ENCODE measurements at places on chromosomes 13 and 19.

- no peak for DNase-seq
These were observed 614.4 kb downstream of the KCTD12 start for GRCh38 chr13:76271728-76272232.

DNA sequence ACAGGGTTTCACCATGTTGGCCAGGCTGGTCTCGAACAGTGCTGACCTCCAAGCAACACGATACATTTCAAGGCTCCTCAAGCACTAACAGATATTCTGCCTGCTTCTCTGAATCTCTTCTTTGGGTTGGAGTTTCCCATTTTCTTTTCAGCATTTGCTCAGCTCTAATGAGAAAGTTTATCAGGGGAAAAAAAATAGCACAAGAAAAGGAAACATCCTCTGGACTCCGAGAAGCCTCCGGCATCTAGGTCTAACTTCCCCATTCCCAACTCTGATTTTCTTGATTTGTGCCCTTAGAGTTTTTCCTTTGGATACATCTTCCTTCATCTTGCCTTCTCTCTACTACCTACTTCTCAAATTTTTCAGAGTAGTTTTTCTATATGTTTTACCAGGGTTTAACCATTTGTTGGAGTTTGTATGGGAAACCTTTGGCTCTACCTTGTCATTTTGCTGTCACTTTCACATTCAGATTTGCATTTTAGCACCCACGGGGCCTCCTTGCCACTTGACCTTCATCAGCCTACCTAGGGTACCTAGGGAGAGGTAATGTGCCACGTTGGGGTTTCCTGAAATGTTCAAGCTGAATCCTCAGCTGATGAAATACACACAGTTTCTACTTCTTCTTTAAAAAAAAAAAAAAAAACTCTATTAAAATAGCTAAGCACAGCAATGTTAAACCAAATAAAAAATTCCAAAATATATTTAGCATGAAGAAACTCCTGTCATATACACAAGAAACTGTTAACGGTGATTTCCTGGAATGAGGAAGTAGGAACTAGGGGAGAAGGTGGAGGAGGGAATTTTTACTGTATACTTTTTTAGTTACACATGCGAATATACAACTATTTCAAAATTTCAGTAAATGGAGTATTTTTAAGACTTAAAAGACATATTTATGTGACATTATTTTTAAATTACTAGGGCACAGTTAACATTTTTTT, 5.1 kb upstream of the USP12 start:
- DNase-seq = no peak

DNA sequence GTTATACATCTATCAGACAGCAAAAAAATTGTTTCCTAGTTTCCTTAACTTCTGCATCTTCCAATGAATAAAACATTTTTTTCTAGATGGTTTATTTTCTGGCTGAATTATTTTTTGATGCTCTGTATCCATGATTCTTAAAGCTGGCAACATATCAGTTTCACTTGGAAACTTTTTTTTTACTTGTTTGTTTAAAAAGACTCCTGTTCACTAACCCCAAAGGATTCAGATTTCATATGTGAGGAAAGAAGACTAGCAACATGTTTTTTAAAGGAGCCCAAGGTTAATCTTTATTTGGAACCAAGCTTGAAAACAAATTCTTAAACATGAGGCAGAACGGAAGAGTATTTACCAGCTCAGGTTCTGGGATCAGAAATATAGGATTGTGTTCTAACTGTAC, 632.3 kb downstream of the SLITRK6 start:
- DNase-seq = no peak

GRCh38 chr19:5018224-5019015, 49.5 kb downstream of the KDM4B start:
- DNase-seq = no peak

- DNase-seq = no peak
These were observed 6.9 kb downstream of the CBARP start for GRCh38 chr19:1230783-1231489.

DNA sequence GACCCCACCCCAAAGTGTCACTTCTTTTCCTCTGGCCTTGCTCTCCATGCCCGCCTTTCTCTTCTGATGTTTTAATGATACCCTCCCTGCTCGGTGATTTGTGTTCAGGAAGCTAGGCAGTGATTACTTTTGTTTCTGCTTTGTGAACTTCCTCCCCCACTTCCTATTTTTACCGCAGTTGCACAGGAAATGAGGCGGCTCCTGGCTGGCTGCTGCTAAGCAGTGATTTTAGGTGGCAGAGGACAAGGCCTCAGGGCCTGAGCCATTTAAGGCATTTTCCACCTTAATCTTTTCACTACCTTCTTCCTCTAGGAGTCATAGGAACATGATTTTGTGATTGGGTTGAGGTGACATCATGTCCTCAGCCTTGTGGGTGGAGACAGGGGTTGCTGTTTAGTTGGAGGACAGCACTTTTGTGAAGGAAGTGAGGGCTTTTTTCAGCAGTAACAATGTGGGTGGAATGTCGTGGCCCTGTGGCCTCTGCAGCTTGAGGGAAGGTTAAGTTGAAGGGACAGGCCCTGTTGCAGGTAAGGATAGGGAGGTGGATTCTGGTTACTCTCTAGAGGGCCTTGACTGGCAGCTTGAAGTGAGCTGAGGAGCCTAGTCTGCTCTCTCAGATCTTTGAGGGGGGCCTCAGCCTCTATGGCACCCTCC, 15.7 kb downstream of the GARRE1 start:
- DNase-seq = no peak

GRCh38 chr19:16497042-16497441, 848 bp downstream of the C19orf44 start:
- DNase-seq = no peak

GRCh38 chr19:1615156-1615765, 10.0 kb upstream of the UQCR11 start:
- no peak for DNase-seq

DNA sequence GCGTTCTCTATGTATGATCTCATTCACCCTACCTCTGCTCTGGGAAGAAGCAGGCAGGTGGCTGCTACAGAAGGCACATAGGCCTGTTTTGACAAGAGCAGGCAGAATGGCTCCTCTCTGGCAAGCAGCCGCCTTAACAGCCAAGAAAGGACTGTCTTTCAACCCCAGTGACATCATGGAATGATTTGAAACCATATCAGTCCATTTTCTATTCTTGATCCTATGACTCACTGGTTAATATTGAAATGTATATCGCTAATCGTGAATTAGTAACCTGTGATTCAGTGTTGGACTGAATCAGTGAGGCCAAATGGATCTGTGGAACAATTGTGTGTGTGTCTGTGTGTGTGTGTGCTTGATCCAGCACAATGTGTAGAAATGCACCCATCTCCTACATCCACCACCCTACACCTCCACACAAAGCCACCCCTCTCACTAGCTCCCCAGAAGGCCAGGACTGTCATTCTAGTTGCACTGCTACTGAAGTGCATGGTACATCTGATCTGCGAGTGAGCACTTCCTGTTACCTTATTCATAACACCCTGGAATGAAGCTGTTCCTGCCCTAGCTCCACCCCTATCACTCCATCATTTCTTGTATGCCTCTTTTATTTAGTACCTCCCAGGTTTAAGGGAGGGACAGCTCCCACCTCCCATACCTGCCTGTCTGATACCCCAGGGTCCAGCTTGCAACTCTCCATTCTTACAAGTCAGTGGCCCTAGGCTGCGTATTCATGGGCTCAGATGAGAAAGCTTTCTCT, 460.0 kb downstream of the FOXO1 start:
- DNase-seq = no peak

DNA sequence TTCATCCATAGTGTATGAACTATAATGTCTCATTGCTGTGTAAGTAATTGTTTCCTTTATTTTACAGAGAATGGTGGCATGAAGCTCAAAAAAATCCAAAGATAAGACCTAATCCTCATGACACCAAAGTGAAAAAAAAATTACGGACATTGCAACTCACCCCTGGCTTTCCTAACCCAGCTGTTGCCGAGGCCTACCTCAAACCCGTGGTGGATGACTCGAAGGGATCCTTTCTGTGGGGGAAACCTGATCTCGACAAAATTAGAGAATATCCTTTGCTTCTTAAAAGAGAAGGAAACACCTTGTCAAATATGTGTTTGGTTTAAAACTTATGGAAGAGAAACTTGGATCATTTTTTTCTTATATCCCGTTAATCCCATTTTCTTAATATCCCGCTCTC, 26.3 kb downstream of the ERCC5 start:
- no peak for DNase-seq

DNA sequence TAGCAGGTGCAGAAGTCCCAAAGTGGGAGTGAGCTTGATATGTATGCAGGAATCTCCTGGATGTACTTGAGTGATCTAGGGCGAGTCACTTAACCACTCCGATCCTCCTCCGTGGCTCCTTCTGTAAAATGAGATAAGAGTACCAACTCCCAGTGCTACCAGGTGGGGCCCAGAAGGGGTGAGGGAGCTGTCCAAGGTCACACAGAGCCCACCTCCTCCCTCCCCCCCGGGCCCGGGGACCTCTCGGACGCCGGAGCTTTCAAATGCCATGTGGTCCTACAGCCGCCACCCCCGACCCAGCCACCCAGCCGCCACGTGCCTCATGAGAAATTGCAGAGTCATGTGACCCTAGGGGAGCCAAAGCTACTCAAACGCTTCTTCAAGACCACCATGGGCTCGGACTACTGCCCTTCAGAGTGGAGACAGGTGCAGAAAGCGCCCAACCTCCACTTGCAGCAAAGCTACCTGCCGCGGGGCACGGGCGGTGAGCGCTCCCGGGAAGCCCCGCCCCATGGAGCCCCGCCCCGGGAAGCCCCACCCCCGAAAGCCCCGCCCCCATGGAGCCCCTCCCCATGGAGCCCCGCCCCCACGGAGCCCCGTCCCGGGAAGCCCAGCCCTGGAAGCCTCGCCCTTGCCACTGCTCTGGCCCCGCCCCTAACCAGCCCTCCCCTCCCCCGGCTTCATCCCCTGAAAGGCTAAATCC, 10.1 kb upstream of the ZNF358 start:
- no peak for DNase-seq

GRCh38 chr13:21330126-21330861, 128.8 kb downstream of the ZDHHC20 start:
- no peak for DNase-seq

DNA sequence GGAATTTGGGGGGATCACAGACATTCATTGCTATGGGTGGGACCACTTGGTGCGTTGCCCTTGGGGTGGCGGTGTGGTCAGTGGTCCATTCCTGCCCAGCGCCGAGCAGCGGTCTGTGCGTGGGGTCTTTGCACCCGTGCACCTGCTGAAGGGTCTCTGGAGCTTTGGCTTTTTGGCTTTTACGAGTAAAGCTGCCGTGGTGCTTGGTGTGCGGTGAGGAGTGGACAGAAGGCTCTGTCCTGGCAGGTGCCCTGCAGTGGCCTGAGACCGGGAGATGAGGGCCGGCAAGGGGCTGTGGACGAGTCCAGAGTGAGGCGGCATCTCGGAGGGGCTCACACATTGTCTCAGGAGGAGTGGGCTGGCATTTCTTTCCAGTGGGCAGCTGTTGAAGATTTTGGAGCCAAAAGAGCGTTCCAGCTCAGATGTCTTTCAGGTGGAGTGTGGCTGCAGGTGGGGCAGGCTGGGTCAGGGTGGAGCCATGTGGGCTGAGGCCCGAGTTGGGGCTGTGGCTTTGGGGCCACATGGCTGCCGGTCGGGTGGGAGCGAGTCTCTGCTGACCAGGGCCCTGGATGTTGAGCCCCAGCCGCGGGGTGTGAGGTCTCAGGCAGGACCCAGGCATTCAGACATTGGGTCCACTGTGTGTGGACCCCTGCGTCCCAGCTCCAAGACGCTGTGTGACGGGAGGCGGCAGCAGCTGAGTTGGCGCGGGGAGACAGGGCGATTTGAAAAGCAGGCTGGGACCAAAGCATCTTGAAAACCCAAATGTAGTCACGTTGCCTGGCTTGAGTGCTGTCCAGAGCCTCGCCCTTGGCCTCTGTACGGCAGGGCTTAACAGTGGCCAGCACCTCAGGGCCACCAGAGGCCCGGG, 11.7 kb downstream of the GNA11 start:
- DNase-seq = no peak

GRCh38 chr13:73996569-73996968, 137.6 kb downstream of the KLF12 start:
- no peak for DNase-seq

GRCh38 chr13:75830842-75831241, 194.7 kb downstream of the LMO7 start:
- DNase-seq = no peak

GRCh38 chr13:104641309-104641708, 1575.1 kb upstream of the SLC10A2 start:
- peak; percentile 64 for DNase-seq

DNA sequence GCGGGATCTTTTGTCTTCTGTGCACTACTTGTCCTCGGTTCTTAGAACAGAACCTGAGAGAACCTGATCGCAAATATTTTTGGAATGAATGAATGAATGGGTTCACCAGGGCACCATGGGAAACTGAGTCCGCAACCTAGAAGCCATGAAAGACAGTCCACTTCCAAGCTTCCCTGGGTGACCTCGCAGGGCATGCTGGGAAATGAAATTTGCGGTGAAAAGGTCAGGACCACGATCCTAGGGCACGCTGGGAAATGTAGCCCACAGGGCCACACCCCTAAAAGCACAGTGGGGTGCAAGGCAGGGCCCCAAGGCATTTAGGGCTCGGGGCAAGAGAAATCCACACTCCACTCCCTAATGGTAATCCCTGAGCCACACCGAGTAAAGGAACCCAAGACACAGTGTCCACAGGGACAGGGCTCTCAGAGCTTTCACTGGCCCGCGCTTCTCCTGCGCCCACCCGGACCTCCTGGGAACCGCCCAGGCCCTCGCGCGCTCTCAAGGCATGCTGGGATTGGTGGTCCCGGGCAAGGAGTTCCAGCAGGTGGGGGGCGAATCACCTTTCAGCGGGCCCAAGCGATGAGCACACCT, 1.1 kb upstream of the PPP1R12C start:
- DNase-seq = peak; percentile 56

GRCh38 chr19:44176590-44176989, 11.7 kb downstream of the ZNF226 start:
- no peak for DNase-seq

GRCh38 chr19:16301999-16302694, 22.5 kb upstream of the KLF2 start:
- DNase-seq = no peak

GRCh38 chr13:27168086-27168485, 3.5 kb downstream of the USP12 start:
- no peak for DNase-seq

- DNase-seq = no peak
These were observed 112.5 kb downstream of the KLF5 start for GRCh38 chr13:73171271-73171682.

GRCh38 chr13:43584751-43585150, 202.0 kb downstream of the ENOX1 start:
- no peak for DNase-seq

DNA sequence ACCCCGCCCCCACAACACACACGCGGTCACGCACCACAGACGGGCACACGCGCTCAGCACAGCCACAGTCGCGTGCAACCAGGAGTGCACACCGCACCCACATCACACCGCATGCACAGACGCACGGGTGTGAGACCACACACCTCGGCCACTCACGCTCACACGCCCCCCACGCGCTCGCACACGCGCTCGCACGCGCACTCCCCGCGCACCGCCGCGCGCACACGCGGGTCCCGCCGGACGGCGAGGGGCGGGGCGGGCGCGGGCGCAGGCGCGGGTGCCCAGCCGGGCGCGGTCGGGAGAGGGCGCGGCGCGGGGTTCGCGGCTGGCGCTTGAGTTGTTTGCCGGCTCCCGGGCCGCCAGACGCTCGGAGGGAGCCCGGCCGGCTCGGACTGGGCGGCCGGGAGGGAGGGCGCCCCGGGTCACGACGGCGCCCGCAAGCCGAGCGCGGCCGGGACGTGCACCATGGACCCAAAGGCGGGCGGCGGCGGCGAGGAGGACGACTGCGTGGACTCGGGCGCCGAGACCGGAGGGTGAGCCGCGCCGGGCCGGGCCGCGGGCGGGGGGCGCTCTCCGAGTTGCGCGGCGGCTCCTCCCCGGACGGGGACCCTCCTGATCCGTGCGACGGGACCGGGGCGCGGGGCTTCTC, at the start of gene FAM124A:
TSS of gene FAM124A (plus strand) at position 362 of the 649 bp plus-strand sequence. CDS start at position 466, 104 bp downstream.
- peak; percentile 51 for DNase-seq

- no peak for DNase-seq
These were observed 14.0 kb downstream of the B3GLCT start for GRCh38 chr13:31213651-31214289.

All from SK-N-DZ (cell line).